Lung microvascular endothelial cell (primary cell): ENCODE measurements at places on chromosomes 7 and 10. TPM values are rescaled to one million over a fixed set of nuclear protein-coding genes. Genes with fewer than 3 reads are reported as not detected.

DNA sequence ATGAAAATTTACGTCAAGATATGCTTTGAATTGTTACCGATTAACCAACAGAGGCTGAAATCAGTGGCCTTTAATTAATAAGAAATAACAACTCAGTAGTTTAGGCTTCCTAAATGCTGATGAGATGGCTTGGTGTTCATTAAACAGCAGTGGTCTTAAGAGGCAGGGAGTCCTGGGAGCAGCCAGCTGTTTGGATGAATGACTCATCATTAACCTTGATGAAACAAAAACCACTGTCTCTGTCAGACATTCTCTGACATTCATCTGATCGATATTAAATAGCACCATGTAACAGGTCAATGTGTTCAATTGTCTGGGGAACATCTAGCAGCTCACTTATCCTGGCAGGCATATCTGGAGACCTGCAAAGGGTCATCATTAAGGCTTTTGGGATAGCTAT, 234.2 kb upstream of the LRRN3 start:
- DNase-seq, result no peak

DNA sequence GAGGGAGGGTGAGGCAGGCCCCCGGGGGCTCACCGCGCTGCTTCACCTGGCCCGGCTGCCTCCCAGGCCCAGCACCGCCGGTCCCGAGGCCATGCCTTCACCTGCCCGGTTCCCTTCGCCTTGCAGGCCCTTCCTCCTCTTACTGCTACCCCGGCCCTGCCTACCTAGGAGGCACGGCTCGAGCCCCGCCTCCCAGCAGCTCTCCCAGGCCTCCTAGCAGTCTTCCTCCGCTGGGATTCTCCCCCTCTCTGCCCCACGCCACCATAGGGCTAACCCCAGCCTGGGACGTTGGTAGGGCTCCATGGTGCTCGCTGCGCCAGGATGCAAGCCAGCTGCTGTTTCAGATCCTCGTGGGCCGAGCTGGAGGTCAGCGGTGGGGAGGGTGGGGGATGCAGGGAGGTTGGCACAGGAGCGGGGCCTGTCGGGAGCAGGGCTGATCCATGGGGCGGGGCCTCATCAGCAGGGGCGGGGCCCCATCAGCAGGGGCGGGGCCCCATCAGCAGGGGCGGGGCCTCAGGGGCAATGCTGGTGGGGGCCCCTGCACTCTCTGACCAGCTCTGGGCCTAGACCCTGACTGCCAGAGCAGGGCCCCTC, 63.3 kb downstream of the RASGEF1A start:
- no peak for DNase-seq

DNA sequence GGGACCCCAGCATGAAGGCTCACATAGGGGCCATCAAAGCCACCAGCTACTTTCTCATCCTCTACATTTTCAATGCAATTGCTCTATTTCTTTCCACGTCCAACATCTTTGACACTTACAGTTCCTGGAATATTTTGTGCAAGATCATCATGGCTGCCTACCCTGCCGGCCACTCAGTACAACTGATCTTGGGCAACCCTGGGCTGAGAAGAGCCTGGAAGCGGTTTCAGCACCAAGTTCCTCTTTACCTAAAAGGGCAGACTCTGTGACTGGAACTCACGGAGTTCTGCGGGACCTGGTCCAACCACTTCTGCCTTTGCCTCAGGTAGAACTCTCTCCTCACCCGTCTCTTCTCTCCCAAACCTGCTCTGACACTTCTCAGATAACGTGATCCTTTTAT, 945 bp downstream of the TAS2R40 start:
- no peak for DNase-seq

- DNase-seq, result no peak
These were observed 862.3 kb downstream of the TYW1 start for GRCh38 chr7:67858931-67859330.

ASZ1 gene
- not detected in 2 replicates for total RNA-seq

ELMO1 gene
- 30.7 and 36.5 TPM in 2 replicates for total RNA-seq

GRCh38 chr7:79290841-79291497, 162.5 kb downstream of the MAGI2 start:
- DNase-seq, result peak; percentile 62

CNNM1 gene
- total RNA-seq, result not detected in 2 replicates

DNA sequence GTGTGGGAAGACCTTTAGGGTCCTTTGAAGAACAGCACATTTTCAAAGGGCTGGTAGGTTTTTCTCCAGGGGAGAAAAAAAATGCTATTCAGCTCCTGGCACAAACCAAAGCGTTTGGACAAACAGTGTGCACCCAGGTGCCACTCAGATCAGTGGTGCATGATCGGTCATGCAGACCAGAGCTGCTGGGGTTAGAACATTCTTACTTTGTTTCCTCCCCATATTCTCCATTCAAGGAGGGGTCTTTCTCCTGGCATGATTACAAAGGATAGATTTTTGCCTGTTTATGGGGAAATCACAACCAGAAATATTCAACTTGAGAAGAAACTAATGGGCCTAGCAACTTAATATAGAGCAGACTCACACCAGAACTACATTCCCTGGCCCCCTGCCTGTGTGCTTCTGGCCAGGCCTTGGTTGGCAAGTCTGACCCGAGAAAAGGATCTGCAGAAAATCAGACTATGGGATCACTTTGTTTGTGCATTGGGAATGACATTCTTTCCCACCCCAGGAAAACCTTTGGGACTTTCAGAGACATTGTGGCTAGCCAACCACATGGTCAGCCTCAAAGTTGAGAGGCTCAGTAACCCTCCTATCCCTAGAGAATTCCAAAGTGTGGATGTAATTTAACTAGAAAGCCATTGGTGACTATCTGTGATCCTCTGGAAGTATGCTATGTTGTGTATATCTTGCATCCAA, 82.3 kb upstream of the FGL2 start:
- no peak for DNase-seq

- DNase-seq, result no peak
These were observed 20.1 kb upstream of the FAM170B start for GRCh38 chr10:49153971-49154370.

CDC14C gene
- not detected in 2 replicates for total RNA-seq

DNA sequence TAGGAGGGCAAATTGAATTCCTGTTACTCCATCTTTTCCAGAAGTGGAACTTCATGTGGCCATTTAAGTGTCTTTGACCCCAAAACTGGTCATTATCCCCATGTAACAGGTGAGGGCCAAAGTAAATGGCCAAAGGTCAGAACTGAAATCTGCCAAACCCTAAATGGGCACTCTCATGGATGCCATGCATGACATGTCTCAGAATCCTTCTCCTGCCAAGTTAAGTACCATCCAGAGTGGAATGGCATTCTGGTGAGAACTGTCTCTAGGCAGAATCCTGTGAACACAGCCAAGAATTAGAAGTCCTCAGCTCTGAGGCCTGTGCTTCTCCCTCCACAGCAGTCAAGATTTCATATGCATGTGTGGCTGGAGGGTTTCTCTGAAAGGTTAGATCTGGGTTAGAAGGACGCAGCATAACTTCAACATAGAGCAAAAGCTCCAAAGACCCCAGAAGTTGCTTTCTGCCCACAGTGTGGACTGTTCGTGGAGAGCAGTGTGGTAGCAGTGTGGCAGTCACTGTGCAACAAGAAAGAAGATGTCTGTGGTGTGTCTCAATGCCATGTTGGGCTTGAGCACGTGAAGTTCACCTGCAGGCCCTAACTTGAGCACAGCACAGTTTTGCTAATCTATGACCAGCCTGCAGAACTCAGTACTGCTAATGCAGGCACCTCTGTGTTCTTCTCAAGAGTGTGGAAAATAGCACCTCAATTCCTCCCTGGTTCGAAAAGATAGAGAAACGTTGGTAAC, 121.3 kb downstream of the ADCY1 start:
- no peak for DNase-seq

GRCh38 chr7:36604806-36605205, 119.5 kb downstream of the AOAH start:
- no peak for DNase-seq

DNA sequence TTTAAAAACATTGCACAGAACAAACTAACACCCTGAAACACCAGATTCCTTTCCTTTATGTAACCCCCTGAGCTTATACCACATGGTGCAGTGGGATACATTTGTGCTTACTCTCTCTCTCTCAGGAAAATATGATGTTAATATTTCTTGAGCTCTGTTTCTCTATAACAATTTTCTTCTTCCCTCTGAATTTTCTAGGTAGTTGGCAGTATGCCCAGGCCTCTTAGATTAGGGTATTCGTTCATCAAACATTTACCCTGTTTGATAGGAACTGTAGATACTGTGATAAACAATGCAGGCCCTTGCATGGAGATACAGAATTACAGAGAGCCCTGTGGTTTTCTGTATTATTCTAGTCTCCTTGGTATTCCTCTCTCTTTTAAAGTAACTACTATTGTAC, 567.8 kb downstream of the IPMK start:
- no peak for DNase-seq

DNA sequence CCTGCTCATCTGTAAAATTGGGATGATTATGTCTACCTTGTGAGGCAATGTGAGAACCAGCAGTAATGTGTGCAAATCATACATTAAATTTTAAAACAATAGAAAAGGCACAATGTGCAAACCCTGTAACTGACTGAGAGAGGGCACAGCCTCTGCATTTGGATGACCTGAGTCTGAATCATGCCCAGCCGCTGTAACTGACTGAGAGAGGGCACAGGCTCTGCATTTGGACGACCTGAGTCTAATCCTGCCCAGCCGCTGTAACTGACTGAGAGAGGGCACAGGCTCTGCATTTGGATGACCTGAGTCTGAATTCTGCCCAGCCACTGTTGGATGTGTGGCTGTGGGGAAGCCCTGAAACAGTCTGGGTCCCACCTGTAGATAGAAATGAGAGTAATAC, 351.5 kb upstream of the SHH start:
- no peak for DNase-seq

- no peak for DNase-seq
These were observed 54.1 kb downstream of the TCF7L2 start for GRCh38 chr10:113004069-113004618.

DNA sequence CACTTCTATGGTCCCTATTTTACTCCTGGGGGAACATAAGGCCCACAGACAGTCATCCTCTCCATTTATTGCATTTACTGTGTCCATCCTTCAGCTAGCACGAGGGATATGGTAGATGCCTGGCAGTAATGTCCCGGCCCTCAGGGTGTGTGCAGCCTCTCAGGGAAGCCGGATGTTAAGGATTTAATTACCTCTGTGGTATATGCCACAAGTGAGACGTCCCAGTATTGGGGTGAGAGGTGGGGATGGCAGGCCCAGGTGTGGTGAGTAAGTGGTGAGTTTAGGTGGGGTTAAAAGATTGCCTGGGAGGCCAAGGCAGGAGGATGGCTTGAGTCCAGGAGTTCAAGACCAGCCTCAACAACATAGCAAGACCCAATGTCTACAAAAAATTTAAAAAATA, 144.9 kb downstream of the SH3PXD2A start:
- no peak for DNase-seq

DNA sequence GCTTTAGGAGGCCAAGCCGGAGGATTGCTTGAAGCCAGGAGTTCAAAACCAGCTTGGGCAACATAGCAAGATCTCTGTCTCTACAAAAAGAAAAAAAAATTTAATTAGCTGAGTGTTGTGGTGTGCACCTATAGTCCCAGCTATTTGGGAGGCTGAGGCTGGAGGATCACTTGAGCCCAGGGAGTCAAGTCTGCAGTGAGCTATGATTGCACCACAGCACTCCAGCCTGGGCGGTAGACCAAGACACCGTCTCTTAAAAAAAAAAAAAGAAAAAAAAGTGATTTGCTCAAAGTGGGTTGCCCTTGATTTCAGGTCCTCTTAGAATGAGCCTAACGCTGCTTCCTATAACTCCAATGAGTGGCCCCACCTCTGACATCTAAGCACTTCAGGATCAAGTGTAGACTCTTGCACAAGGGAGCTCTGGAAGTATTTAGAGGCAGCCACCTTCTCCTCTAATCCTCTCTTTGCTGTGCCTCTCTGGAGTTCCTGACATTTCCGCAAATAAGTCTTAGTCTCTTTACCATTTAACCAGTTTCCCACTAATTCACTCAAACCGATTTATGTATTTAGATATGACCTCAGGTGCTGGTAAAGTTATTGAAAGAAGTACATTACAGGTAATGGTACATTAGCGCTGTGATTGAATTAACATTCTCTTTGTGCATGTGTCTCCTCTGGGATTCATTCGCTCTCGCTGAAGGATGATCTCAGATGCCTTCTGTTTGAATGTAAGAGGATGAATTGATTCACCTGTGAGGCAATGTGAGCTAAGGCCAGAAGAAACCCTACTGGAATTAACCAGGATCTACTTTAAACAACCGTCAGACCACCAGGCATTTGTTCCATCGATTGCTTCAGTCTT, 60.8 kb upstream of the CELF2 start:
- no peak for DNase-seq

- DNase-seq, result no peak
These were observed 99.4 kb downstream of the RNF216 start for GRCh38 chr7:5681979-5682546.

GRCh38 chr7:131546126-131546525, 10.3 kb downstream of the PODXL start:
- DNase-seq, result peak; percentile 60

GRCh38 chr7:112889268-112889667, 99.1 kb upstream of the TMEM168 start:
- no peak for DNase-seq

GRCh38 chr7:157970744-157971143, 616.9 kb downstream of the PTPRN2 start:
- no peak for DNase-seq

- no peak for DNase-seq
These were observed 228.2 kb downstream of the GFRA1 start for GRCh38 chr10:116044801-116045248.

LRRC61 gene
- 2.2 and 5.8 TPM in 2 replicates for total RNA-seq

FAM25C gene
- not detected in 2 replicates for total RNA-seq

SPDYE5 gene
- not detected in 2 replicates for total RNA-seq

DNA sequence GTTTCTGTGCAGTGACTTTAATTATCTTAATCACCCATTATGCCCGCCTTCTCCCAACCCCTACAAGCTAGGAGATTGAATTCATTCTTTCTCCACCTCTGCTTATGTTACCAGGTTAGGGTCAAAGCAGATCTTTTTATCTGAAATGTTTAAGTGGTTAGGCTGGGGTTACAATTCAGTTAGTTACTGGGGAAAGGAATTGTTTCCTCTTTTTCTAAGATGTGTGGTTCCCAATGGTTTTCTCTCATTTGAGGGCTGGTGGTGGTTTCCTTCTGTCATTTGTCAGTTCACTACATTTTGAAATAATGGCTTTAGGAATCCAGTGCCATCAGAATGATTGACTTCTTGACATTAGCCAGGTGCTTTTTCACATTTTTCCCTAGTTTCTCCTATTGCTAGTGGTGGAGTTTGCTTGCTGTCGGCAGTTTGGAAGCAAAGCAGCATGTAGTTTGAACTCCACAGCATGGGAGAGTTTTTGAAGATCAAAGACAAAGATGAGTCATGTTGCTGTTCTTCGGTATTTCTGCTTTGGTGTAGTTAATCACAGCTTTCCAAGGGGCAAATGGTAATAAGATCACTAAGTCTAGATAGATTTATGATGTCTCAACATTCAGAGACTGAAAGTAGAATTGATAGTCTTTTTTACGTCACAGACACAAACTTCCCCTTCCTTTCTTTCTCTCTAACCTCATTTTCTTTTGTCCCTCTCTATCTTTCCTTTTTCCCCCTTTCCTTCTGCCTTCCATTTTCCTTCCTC, 168.2 kb downstream of the SND1 start:
- peak; percentile 48 for DNase-seq

DNA sequence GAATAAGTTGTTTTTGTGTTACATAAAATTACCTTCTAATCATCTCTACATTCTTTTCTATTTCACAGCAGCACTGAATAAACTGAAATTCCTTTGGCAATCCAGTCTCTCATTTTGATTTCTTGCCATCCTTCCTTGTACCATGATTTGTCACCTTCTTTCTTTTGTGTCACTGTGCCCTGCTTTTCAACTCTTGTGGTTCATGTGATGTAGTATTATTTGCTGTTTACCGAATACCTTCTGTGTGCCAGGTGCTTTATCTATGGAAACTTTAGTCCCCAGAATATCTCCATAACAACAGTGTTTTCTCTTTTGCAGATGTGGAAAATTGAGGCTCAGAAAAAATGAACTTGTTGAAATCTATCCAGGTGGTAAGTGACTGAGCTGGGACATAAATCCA, 220.3 kb downstream of the STK31 start:
- no peak for DNase-seq
